Stimulated activated memory B cell treated with anti-CD40 and anti-IgM and Interleukin-4, amounts not matched to agents 10 μg/mL and 1 μg/mL and 100 μg/mL, for 72 hours (primary cell): ENCODE measurements at places on chromosomes 3 and 15.

- no peak for ATAC-seq
Observed at GRCh38 chr15:23645371-23646164, 2.1 kb downstream of the MAGEL2 start.

DNA sequence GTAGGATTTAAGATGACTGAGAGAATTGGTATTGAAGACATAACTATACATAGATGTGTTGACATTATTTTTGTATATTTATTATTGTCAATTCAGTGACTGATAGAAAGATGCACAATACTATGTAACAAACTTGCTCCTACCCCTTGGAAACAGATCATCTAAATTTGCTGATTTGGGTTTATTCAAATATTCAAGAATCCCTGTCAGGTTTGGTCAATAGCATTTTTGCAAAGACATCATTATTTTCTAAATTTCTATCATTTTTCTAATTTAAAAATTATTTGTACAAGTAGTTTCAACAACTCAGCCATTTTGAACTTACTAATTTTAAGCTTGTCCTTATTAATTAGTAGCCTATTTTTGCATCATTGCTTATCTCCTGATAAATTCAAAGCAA lies 1463.4 kb downstream of the SI start:
- ATAC-seq: no peak

GRCh38 chr15:72011302-72011942 lies 106.5 kb downstream of the MYO9A start:
- ATAC-seq: no peak

DNA sequence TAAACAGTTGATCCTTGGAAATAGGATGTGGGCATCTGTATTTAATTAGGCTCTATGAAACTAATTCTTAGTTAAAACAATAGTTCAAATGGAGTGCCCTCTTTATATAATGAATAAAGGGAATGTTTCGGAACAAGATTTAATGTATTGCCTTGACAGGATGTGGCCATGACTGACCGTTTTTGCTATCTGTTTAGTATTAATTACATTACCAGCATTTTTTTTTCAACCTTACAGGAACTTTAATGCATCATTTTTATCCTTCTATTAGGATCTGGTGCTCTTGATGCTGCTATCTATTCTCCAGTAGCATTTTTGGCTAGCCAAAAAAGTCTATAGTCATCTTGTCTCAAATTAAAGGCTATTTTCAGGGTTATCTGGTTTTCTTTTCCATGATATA lies 340.9 kb downstream of the GRM7 start:
- no peak for ATAC-seq

GRCh38 chr3:64600246-64600950 lies 87.4 kb downstream of the ADAMTS9 start:
- no peak for ATAC-seq

DNA sequence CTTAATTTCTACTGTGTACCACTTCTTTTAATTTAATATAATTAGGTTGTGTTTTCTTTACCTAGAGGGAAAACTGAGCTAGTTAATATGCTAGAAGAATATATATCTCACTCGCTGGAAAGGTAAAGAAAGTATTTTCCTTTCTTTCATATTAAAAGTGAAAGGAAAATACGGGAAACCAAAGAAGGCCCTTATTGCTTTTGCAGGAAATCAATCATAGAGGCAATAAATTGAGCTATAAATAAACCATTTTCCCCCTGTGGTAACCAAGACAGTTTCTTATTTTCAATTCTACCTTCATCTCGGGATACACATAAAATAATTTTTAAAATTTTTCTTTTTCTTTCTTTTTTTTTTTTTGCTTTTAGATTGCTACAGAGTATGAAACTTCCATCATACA lies 101.6 kb downstream of the CBLB start:
- ATAC-seq: no peak

DNA sequence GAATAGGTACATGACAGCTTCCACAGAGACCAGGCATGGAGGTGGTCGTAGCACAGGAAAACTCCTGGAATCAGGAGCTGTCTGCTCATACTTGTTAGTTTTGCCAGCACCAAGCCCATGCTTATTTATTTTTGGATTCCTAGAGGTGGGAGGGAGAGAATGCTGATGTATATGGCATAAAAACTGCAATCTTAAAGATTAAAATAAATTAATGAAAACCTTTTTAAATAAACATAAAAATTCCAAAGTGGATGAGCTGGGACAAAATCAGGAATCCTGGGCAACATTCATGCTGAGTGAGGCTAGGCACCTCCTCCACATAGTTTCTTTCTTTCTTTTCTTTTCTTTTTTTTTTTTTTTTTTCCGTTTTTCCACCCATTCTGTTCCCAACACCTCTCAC lies 14.3 kb upstream of the BCL6 start:
- ATAC-seq: no peak
